Fibroblast of mammary gland (primary cell): ENCODE measurements at places on chromosomes 4 and X.
A peak's percentile ranks its signal among the peaks of the same experiment; 100 is the strongest.

GRCh38 chr4:33062155-33062806 is 2342.1 kb downstream of the PCDH7 start:
- DNase-seq: peak; percentile 25

DNA sequence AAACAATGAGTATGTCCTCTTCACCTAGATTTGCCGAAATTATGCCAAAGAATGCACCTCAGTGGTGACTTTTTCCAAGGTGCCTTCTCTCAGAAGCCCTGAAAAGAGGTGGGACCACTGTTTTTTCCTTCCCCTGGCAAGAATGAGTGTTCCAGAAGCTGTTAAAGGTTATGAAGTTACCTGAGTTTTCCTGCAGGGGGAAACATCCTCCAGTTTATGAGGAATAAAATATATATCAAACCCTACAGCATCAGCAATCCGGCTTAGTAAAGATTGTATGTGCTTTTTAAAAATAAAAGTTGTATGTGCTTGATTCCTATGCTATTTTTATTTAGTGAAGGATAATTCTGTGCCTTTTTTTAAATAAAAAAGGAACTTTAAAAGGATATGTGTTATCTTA is 73.3 kb downstream of the RBM46 start:
- DNase-seq: peak; percentile 39

DNA sequence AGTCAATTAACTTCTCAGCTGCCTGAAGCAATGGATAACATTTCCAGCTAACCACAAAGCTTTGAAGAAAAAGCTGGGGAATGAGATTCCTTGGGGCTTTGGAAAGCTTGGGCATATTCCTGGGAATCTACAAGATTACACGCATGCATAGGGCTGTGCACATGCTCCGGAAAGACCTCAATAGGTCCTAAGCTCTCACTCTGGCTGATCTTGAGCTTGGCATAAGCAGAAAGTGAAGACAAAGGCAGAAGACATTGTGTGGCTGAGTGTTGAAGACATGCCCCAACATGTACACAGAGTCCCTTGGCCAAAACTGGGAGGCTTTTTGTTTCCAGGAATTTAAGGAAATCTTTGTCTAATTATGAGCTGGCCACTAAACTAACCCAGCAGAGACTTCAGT is 31.2 kb downstream of the ATG4A start:
- peak; percentile 45 for DNase-seq

DNA sequence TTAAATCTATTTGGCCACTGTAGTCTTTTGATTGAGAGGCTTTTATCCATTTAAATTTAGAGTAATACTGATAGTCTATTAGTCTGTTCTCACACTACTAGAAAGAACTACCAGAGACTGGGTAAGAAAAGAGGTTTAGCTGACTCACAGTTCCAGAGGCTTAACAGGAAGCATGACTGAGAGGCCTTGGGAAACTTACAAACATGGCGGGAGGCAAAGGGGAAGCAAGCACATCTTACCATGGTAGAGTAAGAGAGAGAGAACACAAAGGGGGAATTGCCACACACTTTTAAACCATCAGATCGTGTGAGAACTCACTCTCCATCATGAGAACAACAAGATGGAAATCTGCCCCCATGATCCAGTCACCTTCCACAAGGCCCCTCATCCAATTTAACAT is 410.9 kb downstream of the PDGFC start:
- peak; percentile 63 for DNase-seq

DNA sequence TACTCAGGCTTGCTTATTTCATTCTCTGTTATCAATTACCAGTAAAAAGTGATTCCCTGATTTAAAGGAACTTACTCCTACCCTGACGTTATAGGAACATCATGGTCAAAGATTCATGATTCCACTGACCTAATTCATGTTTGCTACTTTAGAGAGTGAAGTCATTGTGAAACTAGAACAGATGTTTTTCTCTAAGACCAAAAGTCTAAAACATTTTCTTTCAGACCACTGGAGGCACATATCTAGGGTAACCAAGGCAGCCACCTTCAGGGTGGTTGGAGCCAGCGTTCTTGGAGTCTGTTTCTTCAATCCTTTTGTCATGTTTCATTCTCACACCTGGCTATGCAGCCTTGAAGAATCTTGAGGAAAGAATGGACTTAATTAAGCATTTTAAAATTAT is 77.8 kb downstream of the GALNTL6 start:
- DNase-seq: no peak
